ENCODE measurements at places on chromosomes 3 and 15.
A peak's percentile ranks its signal among the peaks of the same experiment; 100 is the strongest.

DNA sequence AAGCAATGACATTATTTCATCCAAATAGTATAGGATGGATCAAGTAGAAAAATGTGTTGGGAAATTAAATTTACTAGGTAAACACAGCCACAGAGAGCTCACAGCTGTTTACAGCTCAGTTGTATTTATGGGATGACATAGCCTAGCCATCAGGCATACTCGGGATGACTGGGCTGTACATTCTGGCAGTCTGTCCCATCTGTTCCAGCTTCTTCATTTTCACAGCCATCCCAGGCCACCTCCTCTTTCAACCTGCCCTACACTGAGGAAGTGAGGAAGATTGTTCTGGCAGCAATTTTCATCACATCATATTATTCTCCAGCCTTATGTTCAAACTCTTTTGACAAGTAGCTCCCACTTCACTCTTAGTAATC lies 98.4 kb upstream of the PFN2 start:
- no peak for DNase-seq

DNA sequence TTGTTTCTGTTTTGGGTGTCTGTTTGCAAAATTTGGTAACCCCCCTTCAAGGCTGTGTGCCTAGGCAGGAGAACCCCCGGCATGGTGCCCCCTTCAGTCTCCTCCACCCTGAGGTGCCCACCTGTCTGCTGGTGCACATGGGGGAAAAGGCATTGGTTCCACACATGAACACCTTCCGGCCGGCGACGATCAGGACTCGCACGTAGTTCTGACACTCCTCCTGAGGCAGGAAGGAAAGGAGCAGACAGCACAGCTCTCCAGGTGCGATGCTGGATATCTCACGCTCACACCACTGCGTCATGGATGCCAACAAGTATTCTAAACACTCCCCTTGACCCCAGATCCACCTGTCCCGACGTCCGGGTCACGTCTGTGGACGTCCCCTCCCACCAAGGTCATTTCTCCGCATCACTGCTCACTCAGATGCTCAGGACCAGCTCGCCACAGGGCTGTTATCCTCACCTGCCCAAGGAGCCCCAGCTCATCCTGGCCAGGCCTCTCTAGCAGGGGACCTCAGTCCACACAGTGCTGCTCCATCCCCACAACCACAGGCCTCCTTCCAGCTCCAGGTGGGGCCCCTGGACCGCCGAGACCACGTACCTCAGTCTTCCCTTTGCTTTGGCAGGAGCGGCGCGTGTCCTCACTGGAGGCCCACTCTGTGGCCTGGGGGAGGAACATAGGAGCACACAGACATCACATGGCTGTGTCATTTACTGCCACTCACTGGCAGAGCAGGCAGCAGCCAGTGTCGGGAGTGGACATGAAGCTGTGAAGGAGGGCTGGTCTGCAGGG lies 99.0 kb downstream of the SEMA5B start:
- no peak for DNase-seq

GRCh38 chr15:93837450-93837849 lies 393.9 kb upstream of the MCTP2 start:
- no peak for DNase-seq

DNA sequence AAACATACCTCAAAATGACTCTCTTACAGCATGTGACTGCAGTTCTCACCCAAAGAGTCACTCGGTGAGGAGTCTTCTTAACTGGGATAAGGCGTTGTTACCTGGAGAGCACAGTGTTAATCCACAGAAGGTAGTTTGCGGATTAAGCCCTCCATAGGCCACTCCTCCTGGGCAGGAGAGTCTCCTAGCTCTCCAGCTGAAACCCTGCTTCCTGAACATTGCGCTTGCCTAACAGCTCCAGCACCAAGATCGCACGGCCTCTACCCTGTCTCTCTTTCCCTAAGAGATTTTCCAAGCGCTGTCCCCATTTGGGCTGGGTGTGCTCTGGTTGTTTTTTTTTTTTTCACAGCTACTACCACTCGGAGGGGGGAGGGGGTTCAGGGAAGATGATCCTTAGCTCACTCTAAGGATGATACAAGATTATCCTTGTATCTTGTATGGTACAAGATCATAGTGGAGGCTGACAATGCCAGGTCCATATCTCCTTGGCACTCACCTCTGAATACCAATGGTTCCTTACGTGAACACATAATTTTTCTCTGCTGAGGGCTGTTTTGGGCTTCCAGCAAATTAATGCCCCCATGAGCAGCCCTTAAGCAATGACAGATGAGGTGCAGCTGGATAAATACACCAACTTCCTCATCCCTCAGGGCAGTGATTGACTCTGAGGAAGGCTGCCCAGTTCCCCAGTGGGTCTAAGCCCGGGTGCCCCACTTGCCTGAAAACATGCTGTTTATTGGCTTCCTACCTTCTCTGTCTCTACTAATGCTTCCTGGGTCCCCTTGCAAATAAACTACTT lies 185.2 kb upstream of the TSC22D2 start:
- DNase-seq: no peak

DNA sequence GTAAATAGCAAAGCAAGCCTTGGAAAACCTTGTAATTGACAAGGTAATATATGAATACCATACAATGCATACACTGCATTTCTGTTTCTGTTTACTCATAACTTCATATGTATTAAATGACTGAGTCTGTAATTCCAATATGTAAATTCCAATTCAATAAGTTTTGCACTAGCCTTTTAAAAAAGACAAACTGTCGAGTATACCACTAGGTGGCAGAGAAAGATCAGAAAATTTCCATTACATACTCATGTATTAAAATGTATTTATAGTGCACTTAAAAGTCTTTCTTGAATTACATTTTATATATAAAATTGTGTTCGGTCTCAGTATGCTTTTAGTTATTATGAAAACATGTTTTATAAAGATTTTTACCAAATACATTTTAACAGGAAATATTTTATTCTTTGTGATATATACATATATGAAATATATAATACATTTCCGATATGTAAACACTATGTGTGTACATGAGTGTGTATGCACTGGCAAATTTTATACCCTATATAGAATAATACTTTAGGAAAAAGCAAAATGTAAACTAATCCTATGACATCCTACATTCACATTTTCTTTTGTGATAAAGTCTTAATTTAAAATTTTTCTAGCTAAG lies 216.8 kb downstream of the VGLL3 start:
- DNase-seq: peak; percentile 8

GRCh38 chr3:149717391-149718056 lies 34.8 kb downstream of the COMMD2 start:
- DNase-seq: peak; percentile 49

DNA sequence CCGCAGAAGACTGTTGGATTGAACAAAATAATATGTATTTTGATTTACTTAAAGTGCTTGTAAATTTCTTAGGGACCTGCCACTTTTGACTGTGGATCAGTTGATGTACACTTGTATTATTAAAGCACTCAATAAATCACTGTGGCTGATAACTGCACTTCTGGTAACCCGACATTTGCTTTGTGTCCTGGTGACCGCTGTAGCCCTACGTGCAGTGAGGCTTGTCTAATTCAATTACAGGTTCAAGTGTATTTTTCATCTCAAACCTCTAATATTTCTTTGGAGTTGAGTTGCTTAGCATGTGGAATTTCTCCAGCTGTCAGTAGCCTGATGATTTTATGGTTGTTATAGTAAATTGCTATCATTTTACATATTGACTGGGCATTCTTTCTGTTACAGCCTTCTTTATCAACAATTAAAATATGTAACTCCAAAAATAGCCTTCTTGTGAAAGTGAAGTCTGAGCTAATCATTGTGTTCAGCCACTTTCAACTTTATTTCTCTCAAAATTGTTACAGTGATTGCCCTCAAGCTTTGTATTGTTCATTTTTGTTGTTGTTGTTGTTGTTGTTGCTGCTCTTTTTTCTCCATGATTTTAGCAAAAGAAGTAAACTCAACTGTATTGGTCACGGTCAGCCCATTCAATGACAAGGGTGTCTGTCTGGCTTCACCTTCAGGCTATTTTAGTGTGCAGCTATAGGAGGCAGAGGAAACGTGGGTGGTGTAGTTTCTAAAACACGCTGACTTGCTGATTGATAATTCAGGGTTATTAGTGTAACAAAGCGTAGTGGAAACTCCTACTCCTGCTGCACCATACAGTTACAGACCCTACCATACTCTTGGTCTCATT lies 215.1 kb upstream of the UBE2E1 start:
- DNase-seq: peak; percentile 63

DNA sequence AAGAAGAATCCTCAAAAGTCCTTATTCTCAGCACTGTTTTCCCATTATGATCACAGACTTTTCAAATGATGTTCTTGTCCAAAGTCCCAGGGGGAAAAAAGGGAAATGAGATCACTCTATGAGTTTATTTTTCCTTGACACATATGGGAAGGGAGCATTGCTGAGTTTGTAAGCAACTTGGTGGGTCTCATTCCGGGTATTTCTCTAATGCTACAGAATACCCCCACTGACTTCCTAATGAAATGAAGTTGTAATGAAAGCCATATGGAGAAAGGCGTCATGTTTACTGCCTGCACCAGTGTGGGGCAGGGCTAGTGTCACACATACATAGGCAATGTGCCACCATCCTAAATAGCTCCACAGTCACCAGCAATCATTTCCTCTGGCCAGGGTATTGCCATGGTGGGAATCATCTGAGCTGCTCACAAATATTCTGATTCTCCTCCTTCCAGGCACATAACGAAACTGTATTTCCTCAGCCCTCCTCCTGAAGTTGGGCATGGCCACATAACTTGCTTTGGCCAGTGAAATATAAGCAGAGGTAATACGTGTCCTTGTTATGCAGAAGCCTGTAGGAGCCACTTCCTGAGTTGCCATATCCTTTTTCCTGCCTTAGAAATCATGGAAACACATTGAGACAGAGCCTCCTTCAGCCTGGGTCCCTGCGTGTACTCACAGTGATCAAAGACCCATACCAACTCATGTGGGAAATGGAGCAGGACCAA lies 41.0 kb upstream of the C15orf61 start:
- no peak for DNase-seq

DNA sequence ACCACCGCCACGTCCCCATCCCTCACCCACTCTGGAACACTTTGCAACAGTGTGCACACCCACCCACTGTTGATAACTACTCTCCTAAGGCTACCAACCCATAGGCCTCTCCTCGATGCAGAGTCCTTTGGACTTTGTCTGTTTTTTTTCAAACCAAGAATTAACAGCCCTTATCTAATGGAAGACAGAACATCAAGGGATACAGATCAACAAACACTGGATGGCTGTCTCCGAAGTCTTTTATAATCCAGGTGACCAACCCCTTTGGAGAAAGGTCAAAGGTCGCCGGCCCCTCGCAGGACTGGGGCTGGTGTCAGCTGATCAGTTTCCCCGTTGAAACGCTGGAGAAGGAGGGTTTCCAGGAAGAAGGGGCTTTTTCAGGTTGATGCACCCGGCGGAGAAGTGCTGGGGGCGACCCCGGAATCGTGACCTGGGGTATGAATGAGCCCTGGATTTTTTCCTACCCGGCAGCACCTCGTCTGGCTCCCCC lies 532 bp downstream of the B4GALT4 start:
- peak; percentile 28 for DNase-seq

GRCh38 chr3:81302045-81302444 lies 459.4 kb downstream of the GBE1 start:
- peak; percentile 64 for DNase-seq

DNA sequence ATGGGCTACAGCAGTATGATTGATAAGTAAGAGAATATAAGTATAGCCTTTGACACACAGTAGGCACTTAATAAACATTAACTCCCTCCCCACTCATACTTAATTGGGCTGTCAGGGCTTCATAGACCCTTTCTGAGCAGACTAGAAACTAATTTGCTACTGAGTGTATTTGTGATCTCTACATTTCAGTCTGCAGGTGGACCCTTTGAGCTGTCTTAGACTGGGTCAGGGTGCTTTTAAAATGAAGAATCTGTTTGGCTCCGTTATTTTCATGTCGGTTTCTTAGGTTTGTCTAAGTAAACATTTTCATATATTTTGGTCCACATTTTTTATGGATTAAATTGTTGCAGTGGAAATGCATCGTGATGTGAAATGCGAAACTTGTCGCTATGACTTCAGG lies 50.3 kb upstream of the SELENOK start:
- DNase-seq: no peak

- no peak for DNase-seq
These were observed 388.4 kb upstream of the CBLB start for GRCh38 chr3:106257172-106257571.

DNA sequence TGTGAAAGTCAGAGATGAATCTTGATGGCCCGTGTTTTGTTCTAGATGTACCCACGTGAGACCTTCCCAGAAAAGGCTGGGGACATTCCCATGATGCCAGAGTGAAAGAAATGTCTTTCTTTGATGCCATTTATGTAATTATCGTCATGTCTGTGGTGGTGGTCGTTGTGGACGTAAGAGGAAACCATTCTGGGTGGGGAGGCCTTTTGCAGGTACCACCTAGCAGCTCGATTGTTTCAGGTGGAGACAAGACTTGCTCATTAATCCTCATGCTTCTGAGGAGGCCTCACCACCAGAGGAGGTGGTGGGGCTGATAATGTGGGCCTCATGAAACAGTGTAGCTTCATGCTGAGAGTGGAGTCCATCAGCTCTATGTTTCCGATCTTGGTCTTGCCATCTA lies 58.1 kb upstream of the USP3 start:
- DNase-seq: no peak

Measured in GM13977 (cell line).